Foreskin keratinocyte (primary cell): ENCODE measurements at places on chromosomes 13 and 19.

- DNase-seq, result no peak
Observed at GRCh38 chr13:62931853-62932252, 1516.2 kb upstream of the PCDH20 start.

DNA sequence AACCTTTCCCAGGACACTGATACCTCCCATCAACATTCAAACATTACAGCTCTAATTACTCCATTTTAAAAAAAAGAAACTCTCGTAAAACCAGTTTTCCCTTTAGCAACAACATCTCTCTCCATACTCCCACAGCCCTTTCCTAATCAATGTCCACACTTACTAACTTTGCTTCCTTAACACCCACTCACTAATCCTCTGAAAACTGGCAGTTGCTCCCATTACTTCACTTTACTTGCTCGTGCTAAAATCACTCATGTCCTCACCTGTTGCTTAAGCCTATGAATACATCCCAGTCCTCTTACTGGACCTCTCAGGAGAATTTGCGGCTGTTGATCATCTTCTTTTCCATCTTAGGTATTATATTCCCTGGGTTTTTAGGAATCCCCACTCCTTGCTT lies 44.8 kb downstream of the RBM26 start:
- DNase-seq, result no peak

- DNase-seq, result no peak
Observed at GRCh38 chr19:45564131-45564780, 20.3 kb downstream of the OPA3 start.

GRCh38 chr13:42001580-42001979 lies 40.7 kb upstream of the VWA8 start:
- peak; percentile 47 for DNase-seq

GRCh38 chr13:42543215-42543797 lies 30.6 kb upstream of the TNFSF11 start:
- DNase-seq, result no peak

DNA sequence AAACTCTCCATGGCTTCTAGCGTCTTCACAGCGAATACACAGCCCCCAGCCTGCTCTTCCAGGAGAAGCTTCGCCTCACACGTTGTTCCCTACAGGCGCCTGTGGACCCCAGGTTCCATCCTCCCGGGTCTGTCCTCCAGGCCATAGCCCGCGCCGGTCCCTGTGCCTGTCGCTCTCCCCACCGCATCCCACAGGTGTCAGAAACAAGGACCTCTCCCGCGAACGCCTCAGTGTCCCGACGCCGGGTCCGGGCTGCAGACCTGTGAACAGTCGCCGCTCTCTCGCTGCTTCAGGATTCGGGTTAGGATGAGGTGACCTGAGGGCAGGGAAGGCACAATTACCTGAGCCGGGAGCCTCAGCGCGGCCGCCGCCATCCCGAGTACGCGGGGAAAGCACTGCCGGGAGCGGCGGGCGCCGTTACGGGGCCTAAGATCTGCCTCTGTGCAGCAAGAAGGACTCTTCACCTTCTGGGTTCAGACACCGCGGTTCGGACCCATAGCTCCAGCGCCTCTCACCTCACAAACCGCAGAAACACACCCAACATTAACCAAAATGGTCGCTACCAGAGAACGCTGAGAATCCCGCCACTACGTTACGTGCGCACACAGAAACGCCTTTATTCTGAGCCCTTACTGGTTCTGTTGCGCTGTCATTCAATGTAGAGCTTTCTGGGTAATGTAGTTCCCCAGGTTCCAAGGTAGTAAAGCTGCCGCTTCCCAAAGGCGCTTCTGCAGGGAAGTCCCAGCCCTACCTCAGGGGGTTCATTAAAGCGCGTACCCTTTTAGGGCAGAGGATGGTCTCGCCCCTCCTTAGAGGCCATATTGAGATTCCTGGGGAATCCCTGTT lies at the start of gene ZNF418:
Gene ZNF418, minus strand, starts transcription at position 583 of the 846 bp plus-strand sequence. CDS start 1,580 bp downstream, outside the sequence.
- DNase-seq, result peak; percentile 85

DNA sequence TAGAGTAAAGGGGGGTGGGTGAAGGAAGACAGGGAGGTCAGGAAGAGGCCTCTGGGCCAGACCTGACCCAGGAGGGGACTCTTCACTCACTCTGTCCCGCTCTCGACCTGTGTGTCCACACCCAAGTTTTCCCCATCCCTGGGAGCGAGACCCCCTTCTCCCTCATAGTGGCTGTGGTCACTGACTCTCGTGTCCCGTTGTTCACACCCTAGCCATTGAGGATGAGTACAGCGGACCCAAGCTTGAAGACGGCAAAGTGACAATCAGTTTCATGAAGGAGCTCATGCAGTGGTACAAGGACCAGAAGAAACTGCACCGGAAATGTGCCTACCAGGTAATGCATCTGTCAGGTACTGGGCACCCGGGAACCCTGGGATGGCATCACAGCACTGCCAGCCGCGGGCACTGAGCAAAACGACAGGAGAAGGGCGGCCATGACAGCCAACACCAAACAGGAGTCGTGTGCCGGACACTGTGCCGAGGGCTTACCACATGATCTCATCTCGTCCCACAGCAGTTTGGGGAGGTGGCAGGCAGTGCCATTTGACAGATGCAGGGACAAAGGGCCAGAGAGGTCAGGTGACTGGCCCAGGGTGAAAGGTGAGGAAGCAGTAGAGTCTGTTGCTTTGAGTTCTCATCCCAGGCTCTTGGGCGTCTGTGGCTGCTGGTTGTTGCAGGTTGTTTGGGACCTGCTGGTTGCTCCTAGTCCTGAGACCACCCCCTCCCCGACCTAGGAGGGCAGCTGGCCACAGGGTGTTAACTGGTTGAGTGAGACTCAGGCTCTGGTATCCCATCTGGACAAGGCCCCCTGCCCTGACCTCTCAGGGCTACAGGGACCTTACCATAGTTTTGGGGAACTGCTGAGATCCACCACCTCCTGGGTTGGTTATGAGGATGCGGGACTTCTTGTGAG lies 29.6 kb downstream of the PPP5C start:
- no peak for DNase-seq

GRCh38 chr19:48623556-48624066 lies 4.3 kb downstream of the SPHK2 start:
- no peak for DNase-seq

GRCh38 chr13:44064357-44064756 lies 184.7 kb downstream of the LACC1 start:
- DNase-seq, result no peak

DNA sequence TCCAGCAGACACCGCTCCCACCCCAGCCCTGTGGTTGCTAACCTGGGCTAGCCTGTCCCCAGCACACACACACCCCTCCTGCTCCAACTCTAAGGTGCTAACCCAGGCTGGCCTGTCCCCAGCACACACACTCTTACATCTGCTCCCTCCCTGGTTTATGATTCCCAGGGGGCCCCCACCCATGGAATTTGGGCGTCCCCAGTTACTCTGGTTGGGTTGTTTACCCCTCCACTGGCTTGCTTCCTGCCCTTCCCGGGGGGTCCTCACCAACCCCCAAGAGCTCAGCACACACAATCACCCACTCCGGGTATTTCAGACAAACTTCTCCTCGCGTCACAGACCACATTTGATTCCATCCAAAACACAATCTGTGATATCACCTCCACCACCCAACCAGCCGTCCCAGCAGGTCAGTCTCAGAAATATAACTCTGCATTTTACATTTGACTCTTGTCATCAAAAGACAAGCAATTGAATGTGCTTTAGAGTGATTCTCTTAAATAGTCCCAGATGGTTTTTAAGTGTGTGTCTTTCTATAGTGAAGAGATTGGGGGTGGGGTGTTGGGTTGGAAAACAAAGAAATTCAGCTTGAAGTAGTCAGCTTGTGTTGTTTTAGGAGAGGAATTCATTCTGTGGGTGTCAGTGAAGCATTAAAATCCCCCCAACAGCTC lies 20.1 kb downstream of the COL4A2 start:
- DNase-seq, result no peak

GRCh38 chr13:40665126-40666044 lies 1.1 kb downstream of the FOXO1 start:
- DNase-seq, result peak; percentile 43

GRCh38 chr13:111893607-111894443 lies 173.1 kb upstream of the SOX1 start:
- DNase-seq, result no peak

GRCh38 chr13:21047087-21047486 lies 14.3 kb downstream of the LATS2 start:
- DNase-seq, result no peak

DNA sequence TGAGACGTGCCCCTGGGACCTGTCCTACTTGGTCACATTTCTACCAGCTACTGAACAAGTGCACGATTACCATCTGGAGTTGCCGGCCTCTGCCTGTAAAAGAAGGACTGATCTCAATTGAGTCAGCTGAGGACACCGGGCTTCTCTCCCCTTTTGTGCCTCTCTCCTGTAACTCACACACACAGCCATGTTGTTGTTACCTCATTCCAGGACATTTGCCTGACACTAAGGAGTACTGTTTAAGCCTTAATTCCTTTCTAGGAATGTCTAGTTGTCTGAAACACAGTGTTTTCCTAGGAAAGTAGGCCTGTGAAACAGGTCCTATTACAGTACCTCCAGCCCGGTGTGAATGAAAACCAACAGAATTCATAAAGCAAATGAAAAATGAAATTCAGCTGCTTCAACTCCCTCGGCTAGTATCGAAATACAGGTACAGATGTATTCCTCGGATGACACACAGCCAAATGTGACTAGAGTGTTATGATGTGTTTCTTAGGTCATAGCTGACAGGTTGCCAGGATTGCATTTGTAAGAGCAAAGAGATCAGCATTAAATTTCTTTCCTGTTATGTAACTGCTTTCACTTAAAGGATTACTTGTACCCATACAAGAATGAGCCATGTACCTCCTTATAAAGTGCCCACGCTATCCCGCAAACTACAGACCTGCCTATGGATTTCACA lies 152.0 kb upstream of the IRS2 start:
- DNase-seq, result peak; percentile 20

DNA sequence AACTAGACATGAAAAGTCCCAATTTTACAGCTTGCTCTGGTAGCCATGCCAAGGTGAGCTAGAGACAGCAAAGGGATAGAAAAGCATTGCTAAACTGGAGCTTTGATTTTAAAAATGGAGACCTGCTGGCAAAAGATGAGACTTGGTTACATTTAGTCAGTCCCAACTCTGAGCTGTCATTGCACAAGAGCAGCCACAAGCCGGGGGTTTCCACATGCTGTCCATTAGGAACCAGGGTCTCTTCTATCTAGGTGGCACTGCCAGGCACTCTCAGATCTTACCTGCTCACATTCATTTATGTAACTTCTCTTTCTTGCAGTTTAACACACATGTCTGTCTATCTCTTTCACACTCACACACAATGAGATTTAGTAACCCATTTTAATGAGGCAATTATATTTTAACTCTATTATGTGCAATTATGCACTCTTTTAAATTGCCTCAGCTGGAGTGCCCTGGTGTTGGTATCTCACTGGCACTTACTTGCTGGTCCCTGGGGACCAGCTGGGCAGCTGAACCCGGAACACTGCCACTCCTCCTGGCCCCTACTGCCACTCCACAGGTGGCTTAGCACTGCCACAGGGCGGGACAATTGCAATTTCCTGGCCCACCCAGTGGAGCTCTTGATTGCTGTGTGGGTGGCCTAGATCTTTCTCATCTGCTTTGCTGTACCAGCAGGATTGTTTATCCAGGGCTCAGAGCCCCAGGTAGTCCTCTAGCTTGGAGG lies 112.5 kb downstream of the COG6 start:
- no peak for DNase-seq

DNA sequence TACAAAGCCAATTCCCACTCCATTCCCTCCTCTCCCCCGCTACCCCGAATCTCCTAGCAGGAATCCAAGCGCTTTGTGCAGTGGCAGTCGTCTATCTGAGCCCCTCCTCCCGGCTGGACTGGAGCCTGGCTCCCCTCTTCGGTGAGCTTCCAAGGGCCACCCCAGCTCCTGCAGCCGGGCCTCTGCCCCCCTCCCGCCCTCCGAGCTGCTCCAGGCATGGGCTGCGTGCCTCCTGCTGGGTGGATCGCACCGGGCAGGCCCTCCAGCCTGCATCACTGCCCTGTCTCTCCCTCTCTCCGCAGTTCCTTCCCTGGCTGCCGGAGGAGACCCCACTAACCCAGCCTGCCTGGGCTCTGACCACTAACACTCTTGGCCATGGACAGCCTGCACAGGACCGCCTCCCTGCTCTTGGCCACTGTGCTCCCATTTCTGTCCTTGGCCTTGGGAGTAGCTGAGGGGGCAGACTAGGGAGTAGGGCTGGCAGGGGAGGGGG lies 12.9 kb upstream of the LENG8 start:
- DNase-seq, result no peak

DNA sequence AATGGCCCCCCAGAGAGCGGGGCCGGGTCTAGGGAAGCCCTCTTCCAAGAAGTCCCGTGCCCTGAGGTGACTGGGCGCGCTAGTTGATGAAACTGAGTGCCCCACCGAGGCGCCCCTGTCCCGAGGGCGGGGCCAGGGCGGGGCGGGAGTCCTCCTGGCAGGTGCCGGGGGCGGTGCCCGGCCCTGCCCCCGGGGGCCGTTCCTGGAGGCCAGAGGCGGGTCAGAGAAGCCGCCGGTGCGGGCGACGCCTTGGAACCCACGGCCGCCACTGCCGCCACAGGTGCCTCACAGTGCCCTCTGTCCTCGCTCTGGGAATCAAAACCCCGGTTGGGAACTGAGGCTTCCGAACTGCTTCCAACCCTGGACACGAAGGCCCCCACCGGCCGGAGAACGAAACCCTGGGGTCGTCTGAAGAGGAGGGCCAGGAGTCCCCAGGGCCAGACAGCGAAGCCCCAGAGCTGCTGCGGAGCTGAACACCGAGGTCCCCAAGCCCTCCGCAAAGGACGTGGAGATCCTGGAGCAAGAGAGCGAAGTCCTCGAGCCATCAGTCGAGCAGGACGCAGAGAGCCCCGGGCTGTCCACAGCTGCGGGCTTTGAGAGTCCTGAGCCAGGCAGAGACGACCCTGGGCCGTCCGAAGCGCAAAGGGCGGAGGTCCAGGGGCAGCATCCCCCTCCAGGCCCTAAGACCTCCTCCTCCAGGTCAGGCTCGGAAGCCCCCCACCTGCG lies at the start of gene MISP3:
Gene MISP3, plus strand, starts transcription at position 252 of the 726 bp plus-strand sequence. CDS start 524 bp downstream, outside the sequence.
- no peak for DNase-seq

DNA sequence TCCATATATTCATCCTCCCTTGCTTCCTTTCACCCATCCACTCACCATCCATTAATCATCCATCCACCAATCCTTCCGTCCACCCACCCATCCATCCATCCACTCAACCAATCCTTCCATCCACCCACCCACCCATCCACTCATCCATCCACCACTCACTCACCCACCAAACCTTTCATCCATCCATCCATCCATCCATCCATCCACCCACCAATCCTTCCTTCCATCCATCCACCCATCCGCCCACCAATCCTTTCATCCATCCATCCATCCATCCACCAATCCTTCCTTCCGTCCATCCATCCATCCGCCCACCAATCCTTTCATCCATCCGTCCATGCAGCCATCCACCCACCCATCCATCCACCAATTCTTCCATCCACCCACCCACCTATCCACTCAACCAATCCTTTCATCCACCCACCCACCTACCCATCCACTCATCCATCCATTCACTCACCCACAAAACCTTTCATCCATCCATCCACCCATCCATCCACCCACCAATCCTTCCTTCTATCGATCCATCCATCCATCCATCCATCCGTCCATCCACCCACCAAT lies 3.0 kb downstream of the SBK3 start:
- DNase-seq, result no peak
